ENCODE measurements at places on chromosomes 6 and 20. TPM values are rescaled to one million over a fixed set of nuclear protein-coding genes. Genes with fewer than 3 reads are reported as not detected.

ENPP5 gene
- polyA plus RNA-seq = 18.4 TPM

CENPQ gene
- polyA plus RNA-seq = 11.5 TPM

MEP1A gene
- not detected for polyA plus RNA-seq

GSTA2 gene
- 0.20 TPM for polyA plus RNA-seq

OPRM1 gene
- not detected for polyA plus RNA-seq

PKIB gene
- 1.1 TPM for polyA plus RNA-seq

RIPOR2 gene
- 6.0 TPM for polyA plus RNA-seq

SIGLEC1 gene
- 0.92 TPM for polyA plus RNA-seq

CARMIL1 gene
- polyA plus RNA-seq = 95.6 TPM

NKX2-2 gene
- 0.06 TPM for polyA plus RNA-seq

TMEM244 gene
- not detected for polyA plus RNA-seq

DNA sequence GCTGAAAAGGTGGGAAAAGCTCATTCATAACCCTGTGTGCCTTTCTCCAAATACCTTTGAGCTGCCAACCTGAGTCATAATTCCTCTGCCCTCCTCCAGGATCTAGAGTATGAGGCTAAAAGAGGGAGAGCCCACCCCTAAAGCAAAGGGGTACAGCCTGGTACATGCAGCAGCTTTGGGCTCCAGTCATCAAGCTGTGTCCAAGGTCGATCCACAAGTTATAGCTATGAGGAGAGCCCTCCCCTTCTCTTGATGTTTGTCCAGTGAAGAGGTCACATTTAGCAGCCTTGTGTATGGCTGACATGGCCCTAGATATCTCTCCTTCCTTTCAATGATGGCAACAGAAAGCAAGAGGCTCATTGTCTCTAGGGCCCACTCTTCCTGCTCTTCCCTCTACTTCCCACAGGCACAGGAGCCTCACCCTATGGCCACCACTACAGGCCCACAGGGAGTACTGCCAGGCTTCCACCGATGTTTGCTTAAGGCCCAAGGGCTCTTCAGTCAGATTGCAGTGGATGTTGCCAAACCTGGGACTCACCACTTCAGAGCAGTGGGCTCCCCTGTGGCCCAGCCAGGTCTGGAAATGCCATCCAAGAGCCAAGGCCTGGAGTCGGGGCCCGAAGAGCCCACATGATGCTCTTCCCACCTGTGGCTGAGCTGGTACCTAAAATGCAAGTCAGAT is 176.8 kb downstream of the CD83 start:
- no peak for DNase-seq

DNA sequence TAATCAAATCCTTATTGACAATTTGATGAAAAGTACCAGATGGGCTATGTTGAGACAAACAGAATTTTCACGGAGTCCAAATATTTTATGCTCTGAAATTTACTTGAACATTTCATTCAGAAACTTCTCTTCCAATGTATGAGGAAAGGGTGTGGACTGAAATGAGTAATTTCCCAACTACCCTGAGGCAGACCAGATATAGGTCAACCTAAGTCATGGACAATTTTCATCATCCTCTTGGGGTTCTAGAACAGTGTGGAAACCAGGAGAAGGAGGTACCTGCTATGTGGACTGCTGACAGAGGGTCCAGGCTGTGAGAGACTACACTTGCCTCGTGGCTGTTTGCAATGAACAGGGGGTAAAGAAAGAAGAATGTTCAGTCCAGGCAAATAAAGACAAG is 323.0 kb downstream of the ESR1 start:
- no peak for DNase-seq

GRCh38 chr20:6719369-6719721 is 48.1 kb upstream of the BMP2 start:
- DNase-seq = no peak

GRCh38 chr6:154986787-154987235 is 8.3 kb upstream of the TIAM2 start:
- no peak for DNase-seq

GRCh38 chr6:56268266-56268665 is 20.9 kb upstream of the COL21A1 start:
- DNase-seq = no peak

DNA sequence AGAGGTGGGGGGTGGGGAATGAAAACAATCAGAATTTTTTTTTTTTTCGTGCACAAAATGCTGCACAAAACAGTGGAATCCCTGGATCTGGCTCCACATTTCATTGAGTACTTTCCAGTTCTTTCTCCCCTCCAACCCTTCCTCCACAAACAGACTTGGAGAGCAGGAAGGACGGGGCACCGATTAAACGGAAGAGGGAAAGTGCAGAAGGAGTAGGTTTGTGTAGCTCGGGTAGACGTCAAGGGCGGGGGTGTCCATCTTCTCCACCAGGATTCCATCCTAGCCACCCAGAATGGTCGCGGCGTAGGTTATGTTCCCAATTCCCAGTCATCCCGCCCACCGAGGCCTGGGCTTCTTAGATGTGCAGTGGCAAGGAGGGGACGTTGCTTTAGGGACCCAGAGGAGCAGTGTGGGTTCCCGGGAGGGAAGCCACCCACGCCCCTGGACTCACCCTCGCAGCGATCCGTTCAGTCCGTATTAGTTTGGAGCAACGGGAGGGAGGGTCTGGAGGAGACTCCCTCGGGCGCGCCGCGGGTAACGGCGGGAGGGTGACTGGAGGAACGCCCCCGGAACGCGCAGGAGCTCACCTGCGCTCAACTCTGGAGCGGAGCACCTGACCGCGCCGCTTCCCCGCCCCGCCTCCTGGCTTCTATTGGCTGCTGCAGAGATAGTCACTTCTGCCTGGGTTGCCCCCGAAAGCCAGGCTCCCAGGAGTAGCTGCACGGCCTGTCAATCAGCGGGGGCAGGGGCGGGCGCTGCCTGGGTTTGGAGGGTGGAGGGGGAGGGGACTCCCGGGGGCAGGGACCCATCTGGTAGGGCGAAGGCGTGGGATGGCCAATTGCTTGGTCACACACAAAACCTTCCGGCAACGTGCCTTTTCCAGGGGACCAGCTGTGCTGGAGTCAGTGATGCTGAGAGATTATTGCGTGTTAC is at the start of gene ENPP5:
Gene ENPP5 (minus strand): TSS at position 624 of the 933 bp plus-strand sequence. CDS start 2,718 bp downstream, outside the sequence.
- peak; percentile 58 for DNase-seq

DNA sequence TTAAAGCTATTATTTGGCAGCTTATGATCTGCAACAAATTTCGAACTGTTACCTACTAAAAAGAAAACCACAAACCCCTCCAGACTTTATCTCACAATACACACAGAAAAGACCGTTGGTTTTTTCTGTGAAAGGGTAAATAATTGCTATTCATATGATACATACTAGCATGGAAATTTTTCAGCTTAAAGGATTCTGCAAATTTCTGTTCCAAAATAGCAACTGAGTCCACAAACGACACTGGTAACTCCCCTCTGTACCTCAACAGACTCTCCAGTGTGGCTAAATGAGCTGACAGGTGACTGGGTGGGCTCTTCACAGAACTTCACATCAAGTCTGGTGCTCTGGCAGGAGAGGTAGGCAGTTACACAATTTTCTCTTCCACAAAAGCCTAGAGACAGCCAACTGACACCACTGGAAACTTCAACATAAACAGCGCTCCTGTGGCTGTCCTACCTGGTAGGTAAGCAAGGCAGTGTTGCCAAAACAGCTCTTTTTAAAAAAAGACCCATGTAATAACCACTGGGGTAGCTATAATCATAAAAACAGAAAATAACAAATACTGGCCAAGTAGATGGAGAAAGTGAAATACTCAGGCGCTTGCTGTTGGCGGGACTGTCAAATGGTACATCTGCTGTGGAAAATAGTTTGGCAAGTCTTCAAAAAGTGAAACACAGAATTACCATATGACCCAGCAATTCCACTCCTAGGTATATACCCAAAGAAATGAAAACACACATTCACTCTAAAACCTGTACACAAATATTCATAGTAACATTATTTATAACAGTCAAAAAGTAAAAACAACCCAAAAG is 37.8 kb downstream of the ELOVL5 start:
- DNase-seq = no peak

DNA sequence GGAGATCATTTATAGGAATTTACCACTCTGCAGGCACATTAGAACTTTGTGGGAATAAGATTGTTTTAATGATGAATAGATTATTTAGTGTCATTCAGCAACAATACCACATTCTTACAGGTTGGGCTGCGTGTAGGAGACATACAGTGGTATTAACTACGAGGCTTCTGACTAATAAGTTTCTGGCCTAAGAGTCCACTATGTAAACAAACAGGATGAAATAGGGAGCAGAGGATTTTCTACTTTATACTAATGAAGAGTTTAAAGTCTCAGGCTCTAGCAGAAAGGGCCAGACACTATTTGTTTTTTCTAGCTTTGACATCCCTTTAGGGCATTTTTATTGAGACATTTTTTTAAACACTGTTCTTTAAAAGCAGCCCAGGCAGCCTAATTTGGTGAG is 75.6 kb downstream of the SLC24A3 start:
- DNase-seq = no peak

DNA sequence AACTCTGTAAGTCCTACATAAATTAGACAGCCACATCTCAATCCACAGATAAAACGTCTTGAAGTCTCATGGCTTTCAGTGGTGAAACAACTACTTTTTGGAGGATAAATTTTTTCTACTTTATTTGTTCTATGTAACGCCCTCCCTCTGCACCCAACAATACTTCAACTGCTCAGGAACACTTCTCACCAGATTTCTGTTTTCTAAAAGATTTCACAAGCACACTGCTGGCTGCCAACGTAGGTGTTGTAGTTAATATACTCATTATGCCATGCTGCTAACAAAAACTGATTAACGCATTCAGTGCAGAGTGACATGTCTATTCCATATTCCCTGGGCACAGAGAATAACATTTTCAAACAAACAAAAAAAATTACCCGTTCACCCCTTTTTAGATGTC is 10.2 kb downstream of the USP49 start:
- no peak for DNase-seq

DNA sequence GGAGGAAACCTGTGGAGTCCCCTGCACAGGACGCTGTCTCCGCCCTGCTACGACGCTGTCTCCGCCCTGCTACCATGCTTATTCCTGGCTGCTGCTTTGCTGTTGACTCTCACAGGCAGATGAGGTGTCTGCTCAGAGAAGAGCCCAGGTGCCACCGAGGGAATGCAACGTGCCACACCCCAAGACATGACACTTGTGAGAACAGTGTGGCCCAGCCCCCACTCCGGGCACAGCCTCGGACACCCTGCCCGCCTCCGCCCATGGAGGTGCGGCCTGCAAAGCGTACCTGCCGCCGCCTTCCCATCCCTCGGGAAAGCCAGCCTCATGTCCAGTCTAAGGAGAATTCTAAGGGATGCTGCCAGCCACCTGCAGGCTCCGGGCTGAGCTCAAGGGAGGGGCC is 15.6 kb upstream of the MRGBP start:
- DNase-seq = no peak

DNA sequence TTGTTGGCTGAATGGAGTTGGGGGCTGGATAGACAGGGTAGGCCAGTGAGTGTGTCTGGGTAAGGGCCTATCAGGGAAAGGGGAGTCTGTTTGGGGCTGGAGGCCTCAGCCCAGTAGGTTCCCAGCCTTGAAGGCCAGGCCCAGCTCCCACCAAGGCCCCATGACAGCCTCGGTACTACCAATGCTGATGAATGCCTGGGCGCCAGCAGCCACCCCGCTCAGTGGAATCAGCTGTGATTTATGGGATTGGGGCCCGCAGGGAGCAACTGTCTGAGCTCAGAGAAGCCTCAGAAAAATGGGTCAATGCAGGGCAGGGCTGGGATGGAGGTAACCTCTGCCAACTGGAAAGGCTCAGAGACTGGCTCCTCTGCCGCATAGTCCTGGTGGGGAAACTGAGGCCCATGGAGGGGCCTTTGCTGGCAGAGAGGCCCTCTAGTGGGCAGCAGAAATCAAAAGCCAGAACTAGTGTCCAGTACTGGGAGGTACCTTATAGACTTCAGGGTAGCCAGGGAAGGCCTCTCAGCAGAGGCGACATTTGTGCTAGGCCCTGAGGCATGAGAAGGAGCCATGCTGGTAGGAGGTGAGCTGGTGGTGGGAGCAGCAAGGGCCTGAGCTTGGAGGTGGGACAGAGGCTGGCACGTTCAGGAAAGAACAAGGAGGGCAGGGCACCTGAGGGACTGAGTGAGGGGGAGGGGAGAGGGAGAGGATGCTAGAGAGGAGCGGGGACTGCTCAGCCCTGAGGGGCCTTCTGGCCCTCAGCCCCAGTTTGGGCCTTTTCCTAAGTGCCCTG is 36.4 kb downstream of the DLGAP4 start:
- DNase-seq = no peak

DNA sequence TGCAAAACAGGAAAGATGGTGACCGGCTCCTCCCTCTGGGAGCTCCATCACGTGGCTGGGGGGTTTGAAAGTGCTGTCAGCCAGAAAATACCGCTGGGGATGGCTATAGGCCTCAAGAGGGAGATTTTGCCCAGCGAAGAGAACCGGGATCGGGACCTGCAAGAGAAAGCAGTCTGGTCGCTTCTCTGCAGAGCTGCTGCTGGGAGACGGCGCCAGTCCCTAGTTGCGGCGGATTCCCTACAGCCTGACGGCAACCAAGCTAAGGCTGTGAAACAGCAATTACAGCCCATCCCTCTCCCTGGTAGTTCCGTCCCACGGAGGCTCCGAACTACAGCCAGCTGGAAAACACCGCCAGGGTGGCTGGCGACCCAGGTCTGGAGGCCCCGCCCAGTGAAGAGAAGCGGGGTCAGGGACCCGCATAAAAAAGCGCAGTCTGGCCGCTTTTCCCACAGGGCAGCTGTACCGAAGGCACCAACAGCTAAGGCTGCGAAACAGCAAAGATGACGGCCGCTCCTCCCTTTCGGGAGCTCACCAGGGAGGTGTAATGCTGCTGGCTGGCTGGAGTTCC is 238.1 kb upstream of the IRAK1BP1 start:
- no peak for DNase-seq

- no peak for DNase-seq
Observed at GRCh38 chr20:47950124-47950912, 165.0 kb upstream of the SULF2 start.

DNA sequence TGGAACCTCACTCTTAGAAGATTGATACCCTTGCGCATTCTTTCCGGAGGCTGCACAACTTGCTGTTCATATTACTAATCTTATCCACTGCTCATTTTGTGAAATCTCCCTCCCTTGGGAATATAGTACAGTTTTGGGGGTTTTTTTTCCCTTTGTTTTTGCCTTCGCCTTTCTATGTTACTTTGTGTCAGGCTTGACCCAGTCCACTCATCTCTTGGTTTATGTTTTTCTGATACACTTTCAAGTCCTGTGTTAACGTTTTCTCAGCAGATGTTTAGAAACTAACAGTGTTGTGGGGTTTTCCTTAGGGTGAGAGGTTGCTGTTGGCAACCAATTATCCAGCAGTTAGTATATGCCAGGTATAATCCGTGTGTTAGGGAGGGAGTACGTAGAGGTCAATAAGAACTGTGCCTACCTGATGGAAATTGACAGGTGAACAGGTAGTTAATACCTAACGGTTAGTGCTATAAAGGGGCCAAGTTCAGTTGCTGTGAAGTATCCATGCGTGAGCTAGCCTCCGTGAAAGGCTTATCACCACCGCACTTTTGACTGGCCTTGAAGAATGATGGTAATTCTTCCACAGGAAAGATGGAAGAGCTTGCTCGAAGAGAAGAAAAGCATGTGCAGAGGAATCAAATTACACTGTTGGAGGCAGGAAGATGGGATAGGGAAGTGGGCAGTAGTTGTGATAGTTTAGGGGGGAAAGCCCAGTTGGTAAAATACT is 1.4 kb downstream of the NFYA start:
- DNase-seq = no peak

- no peak for DNase-seq
Observed at GRCh38 chr6:68443704-68444103, 191.4 kb upstream of the ADGRB3 start.
